ENCODE measurements at places on chromosomes 7 and 10.

GRCh38 chr10:2908851-2909630 lies 158.3 kb upstream of the PFKP start:
- DNase-seq = no peak

GRCh38 chr10:6473430-6473829 lies 106.6 kb downstream of the PRKCQ start:
- DNase-seq = no peak

DNA sequence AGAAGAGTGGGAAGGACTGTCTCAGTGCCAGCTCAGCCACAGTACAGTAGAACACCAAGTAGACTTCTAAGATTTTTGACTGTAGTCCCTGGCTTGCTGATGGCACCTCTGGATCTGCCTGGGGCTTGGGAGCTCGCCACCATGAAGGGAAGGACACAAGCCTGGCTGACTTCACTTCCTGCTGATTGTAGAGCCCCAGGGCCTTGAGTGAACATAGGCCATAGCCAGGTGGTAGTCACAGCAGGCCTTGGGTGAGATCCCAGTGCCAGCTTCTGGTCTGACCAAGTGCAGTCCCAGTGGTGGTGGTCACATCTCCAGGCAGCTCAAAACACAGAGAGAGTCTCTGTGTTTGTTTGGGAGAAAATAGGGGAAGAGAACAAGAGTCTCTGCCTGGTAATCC lies 57.6 kb upstream of the HBP1 start:
- DNase-seq = no peak

DNA sequence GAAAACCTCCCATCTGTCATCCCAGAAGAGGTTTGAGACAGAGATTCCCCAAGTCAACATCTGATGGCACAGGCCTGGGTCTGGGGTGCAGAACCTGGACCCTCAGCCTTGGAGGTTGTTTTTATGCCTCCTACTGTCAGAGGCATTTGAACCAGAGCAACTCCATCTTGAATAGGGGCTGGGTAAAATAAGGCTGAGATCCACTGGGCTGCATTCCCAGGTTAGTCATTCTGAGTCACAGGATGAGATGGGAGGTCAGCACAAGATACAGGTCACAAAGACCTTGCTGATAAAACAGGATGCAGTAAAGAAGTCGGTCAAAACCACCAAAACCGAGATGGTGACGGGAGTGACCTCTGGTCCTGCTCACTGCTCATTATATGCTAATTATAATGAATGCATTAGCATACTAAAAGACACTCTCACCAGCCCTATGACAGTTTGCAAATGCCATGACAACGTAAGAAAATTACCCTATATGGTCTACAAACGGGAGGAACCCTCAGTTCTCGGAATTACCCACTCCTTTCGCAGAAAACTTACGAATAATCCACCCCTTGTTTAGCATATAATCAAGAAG lies 92.0 kb downstream of the ITGA8 start:
- DNase-seq = no peak

GRCh38 chr7:131363719-131364118 lies 36.0 kb downstream of the MKLN1 start:
- no peak for DNase-seq

DNA sequence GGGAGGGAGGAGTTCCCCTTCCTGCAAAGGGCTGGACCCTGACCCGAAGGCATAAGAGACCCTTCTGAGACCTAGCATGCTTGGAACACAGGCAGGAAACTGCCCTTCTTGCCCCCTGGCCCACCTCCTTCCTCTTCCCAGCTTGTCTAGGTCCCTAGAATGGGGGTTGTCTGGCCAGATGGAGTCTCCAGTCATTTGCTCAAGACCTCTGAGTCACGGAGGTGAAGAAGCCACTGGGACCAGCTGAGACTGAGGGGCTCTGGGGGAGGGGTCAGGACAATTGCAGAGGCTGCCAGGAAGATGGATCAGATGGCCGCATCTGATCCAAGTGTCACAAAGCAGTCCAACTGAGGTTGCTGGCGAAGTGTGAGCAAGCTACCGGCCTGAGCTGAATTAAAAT lies 46.2 kb downstream of the COL13A1 start:
- peak; percentile 41 for DNase-seq

DNA sequence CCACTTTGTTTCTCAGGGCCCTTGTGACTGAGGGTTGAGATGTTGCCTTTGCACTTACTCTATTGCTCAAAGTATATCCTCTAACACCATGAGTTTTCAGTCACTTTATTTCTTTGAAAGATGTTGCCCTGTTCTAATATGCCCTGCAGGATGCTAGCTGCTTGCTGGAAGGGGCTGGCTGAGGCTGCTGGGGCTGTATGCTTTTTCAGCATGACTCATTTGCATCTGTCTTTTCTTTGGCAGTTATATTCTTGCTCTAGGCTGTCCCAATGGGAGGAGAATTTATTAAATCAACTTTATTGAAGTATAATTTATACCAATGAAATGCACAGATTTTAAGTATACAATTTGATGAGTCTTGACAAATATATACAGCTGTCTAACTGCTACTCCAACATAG lies 157.7 kb downstream of the PLPP4 start:
- DNase-seq = no peak

Measured in glutamatergic neuron (in vitro differentiated cells).